ENCODE measurements at places on chromosomes 6 and 20.

DNA sequence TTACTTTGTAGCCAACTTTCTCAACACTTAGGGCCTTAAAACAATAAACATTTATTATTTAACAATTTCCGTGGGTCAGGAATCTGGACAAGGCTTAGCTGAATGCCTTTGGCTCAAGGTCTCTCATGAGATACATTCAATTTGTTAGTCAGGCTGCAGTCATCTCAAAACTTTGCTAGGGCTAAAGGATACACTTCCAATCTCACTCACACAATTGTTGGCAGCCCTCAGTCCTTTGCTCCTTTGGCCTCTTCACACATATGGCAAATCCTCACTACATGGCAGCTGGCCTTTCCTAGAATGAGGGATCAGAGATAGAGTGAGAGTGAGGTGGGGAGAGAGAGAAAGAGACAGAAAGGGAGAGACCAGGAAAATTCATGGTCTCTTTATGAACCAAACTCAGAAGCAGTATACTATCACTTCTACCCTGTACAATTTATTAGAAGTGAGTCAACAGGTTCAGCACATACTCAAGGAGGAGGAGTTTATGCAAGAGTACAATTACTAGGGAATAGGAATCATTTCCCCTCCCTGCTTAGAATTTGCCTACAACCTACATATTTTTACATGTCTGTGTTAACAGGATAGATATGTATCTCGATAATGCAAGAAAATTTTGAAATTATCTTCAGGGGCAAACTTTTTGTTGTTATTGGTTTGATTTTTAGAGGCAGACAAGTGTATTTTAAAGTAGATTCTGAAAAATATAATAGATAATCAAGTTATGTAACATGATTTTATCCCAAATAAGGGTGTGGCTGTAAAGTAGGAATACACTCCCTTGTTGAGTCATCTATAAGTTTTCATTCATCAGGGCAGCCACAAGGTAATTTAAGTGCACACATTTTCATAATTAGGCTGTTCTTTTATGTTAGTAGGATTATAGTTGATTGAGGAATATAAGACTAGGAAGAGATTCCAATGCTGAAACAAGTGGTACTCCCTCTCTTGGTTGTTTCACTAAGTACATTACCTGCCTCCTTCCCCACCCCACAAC is 85.9 kb upstream of the HMGCLL1 start:
- no peak for DNase-seq

DNA sequence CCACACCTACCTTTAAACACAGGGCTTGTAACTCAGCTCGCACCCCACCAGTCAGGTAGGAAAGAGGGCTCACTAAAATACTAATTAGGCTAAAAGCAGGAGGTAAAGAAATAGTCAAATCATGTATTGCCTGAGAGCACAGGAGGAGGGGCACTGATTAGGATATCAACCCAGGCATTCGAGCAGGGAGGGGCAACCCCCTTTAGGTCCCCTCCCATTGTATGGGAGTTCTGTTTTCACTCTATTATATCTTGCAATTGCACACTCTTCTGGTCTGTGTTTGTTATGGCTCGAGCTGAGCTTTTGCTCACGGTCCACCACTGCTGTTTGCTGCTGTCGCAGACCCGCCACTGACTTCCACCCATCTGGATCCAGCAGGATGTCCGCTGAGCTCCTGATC is 657.2 kb downstream of the PRIM2 start:
- DNase-seq = no peak

DNA sequence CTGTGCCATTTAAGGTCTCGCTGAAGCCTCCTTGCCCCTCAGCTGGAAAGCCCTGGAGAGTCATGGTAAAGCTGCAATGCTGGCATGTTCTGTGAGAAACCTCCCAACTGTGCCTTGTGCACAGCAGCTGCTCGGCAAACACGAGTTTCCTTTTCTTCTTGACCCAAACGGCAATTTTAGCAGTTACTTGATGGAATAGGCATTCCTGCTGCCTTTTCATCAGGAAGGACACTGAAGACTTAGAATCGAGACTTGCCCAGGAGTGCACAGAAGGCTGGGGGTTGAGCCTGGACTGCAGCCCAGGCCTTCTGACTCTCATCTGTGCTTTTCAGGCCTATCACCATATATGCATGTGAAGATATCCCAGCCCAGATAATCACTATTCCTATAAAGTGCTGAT is 28.7 kb upstream of the CLDN20 start:
- DNase-seq = no peak

DNA sequence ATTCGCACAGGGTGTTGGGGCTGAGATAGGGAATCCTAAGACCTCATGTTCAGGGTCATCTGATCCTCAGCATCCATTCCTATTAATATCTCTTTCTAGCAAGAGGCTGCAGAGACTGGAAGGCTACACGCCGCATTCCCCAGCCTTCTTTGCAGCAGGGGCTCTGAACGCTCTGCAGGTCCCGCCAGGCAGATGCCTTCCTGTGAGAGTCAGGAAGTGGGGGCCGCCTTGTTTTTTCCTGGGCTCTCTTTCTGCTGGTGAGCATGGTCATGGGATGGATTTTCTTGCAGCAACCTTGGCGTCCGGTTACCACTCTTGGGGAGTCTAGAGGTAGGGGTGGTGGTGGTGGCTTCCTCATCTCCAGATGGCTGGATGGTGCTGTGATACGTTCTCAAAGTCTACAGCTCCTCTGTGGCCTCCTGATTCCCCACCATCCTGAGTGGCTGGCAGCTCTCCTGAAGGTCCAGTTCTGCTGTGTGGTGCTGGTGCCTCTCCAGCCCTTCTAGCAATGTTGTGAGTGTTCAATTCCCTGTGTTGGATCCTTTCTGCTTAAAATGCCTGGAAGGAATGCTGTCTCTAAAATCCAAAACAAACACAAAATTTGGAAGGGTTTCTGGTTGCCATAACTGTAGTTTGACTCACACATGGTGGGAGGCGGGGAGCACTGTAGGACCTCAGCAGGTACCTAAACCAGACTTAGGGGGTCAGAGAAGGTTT is 111.9 kb downstream of the CEBPB start:
- no peak for DNase-seq

GRCh38 chr20:40991181-40991889 is 37.3 kb upstream of the TOP1 start:
- DNase-seq = no peak

DNA sequence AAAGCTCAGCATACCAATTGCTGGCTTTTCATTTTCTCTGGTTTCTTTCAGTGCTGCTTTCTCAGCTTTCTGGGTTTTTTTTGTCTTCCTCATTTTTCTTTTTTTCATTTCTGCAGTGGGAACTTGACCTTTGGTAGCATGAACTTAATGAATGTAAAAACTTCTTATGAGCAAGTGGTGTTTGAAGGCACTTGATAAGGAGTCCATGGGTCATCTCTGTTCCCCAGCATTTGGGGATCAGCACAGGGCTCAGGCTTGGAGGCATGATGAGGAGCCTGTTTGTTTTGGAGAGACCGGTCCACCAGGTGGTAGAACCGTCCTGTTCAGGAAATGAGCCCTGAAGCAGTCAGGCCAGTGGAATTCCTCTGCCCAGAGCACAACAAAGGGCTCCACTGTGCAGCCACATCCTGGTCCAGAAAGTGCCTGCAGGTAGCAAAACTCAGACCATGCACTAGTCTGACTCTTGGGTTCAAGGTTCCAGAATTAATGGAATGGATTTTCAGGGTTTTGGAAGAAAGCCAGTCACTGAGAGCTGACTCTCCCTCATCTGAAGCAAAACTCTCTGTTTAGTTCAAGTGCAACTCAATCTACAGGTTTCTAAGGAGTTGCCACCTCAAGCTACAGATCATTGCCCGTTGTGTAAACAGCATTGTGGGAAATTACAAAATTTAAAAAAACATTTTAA is 52.3 kb upstream of the ADGRF1 start:
- DNase-seq = no peak

GRCh38 chr6:122408702-122409458 is 9.4 kb downstream of the HSF2 start:
- DNase-seq = no peak

GRCh38 chr20:9401371-9401770 is 113.0 kb upstream of the LAMP5 start:
- DNase-seq = no peak

DNA sequence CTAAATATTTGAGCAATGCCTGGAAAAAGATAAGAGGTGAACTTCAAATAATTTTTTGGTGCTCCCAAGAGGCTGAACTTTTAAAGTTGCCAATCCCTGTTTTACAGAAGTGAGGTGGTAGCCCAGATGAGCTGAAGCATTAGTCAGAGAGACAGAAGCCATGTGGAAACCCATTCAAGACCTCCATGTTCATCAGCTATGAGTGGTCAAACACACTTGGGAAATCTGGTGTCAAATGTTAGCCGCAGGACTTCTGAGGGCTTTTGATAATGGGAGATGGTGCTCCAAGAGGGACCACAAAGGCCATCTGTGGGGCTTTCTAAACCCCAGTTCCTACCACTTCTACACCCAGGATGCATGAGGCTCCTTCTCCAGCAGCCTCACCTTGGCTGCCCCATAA is 77.5 kb upstream of the MRPS10 start:
- DNase-seq = no peak

GRCh38 chr6:10431423-10432164 is 16.7 kb upstream of the TFAP2A start:
- no peak for DNase-seq

DNA sequence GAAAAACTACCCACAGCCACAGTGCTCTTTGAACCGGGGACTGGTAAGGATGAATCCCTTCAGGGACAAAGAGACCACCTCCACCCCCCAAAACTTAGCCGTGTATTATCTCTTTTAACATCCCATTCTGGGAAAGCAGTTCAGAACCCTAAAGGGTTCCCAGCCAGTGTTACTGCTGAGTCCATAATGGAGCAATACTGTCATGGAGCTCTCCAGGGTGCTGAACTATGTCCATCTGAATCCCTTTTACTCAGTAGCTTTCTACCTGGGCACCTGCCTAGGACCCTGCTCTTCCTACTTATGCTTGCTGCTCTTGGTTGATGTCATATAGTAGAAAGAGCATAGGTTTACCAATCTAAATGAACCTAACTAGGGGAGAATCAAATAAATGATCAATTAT is 22.3 kb upstream of the SAYSD1 start:
- no peak for DNase-seq

DNA sequence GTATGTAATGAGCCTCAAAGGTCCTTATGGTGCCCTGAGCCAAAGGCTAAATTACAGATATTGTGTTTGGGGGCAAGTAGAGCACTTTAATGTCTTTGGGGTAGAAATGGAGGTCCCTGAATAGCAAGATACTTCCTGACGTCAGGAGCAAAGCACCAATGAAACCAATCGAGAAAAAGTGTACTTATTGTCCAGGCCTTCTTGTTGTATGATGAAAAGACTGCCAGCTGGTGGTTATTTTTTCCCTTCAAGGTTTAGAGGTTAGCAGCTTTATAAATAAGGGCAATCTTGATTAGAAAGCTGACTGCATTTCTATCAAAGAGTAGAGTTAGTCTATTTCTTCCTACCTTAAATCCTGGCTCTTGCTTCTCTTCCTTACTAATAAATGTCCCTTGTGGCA is 76.1 kb upstream of the HSF2 start:
- no peak for DNase-seq

GRCh38 chr6:2806644-2807043 is 35.0 kb downstream of the SERPINB1 start:
- DNase-seq = no peak

DNA sequence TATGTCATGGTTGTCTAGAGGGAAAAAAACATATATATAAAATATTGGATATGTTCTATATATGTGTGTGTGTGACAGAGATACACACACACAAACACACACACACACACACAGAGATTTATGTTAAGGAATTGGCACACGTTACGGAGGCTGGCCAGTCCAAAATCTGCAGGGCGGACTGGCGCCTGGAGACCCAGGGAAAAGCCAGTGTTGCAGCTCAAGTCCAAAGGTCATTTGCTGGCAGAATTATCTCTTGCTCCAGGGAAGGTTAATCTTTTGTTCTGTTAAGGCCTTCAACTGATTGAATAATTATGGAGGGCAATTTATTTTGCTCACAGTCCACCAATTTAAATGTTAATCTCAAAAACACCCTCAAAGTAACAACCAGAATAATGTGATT is 37.5 kb upstream of the PDE7B start:
- DNase-seq = no peak

- no peak for DNase-seq
Observed at GRCh38 chr20:48298851-48299484, 513.7 kb upstream of the SULF2 start.

- no peak for DNase-seq
Observed at GRCh38 chr20:10436053-10436699, 1.1 kb downstream of the SLX4IP start.

DNA sequence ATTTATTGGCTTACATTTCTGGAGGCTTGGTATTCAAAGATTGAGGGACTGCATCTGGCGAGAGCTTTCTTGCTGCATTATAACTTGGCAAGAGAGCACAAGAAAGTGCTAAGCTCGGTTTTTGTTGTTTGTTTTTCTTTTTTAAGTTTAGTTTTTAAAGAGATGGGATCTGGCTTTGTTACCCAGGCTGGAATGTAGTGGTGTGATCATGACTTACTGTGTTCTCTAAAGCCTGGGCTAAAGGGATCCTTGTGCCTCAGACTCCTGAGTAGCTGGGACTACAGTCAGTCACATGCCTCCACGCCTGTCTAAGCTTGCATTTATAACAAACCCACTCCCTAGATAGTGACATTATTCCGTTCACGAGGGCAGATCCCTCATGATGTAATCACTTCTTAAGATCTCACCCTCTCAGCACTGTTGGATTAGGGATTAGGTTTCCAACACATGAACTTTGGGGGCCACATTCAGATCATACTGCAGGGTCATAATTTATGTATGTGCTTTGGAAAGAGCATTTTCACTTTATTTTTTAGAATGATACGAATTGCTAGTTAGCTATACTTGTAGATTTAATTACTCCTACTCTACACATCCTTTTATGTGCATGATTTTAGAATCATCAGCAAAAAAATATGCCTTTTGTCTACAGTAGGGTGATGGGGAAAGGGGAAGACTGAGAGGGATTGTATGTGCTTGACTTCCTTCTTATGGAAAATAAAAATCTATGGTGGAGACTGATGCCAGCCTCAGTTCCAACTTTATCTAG is 167.8 kb downstream of the JARID2 start:
- no peak for DNase-seq

DNA sequence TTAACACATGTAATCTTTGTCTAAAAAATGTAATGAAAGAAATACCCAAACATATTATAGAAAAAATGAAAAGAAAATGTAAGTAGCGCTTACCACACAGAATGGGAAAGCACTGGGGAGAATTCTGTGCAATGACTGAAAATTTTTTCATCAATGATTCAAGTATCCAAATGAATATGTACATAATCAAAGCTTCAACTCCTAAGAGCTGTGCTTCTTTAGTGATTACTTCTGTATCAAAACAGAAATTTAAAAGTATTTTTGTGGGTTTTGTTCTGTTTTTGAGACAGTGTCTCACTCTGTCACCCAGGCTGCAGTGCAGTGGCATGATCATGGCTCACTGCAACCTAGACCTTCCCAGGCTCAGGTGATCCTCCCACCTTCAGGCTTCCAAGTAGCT is 13.7 kb downstream of the LMBRD1 start:
- DNase-seq = no peak

GRCh38 chr20:52524861-52525260 is 333.3 kb upstream of the ZFP64 start:
- DNase-seq = no peak

- DNase-seq = no peak
Observed at GRCh38 chr6:5174244-5174643, 86.5 kb downstream of the LYRM4 start.
